Stimulated activated CD8-positive, alpha-beta memory T cell treated with anti-CD3 and anti-CD28 coated beads, Interleukin-4, amount 100 ng/mL, for 24 hours (primary cell): ENCODE measurements at places on chromosomes 12 and 14.
A peak's percentile ranks its signal among the peaks of the same experiment; 100 is the strongest.

GRCh38 chr12:124861492-124861891 is 2.2 kb downstream of the SCARB1 start:
- no peak for DNase-seq

DNA sequence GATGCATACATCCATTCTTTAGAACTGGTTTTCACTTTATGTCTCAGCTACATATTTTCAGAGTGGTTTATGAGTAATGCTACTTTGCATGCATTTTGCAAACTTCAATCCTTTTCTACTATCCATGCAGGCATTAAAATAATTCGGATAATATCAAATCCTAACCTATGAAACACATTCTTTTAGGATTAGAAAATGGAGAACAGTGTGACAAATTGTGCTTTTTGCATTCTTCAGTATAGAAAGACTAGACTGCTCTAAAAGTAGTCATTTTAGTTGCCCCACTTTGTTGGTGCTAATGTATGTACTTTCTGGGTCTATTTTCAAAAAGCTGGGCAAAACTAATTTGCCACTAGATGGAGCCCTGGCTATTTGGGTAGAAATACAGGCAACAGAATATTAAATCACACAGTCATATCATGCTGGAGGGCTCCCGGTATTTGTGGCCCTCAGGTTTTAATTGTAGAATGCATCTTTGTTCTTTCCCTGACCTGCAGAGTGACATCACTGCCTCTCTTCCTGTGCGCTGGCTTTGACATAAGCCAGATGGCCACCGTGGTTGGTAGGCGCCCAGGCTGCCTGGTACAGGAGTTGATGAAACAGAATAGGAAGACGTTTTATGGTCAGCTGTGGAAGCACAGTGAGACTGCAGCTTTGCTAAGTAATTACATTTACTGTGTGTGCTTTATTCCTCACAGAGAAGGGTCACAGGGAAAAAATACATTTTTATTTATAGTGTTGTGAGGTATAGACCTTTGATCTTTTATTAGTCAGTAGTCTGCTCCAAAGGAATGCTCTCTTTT is 28.1 kb downstream of the MSRB3 start:
- DNase-seq = no peak

DNA sequence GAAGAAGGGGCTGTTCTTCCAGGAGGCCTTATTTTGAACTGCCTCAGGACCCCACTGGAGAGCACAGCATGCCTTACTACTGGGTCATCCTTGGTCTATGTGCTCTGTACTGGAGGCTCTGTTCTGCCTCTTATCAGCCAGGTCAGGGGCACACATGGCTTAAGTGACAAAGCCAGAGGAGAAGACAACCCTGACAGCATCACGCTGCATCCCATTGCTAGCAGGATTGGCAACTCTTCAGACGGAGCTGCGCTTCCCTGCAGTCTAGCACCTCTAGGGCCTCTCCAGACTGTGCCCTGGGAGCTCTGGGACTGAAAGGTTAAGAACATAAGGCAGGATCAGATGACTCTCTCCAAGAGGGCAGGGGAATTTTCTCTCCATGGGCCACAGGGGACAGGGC is 17.3 kb upstream of the TIGAR start:
- no peak for DNase-seq

- no peak for DNase-seq
Observed at GRCh38 chr12:127998988-127999387, 268.0 kb upstream of the TMEM132C start.

GRCh38 chr12:131035245-131035681 is 81.6 kb downstream of the ADGRD1 start:
- DNase-seq = no peak

GRCh38 chr14:36660736-36661505 is 739 bp upstream of the PAX9 start:
- no peak for DNase-seq

DNA sequence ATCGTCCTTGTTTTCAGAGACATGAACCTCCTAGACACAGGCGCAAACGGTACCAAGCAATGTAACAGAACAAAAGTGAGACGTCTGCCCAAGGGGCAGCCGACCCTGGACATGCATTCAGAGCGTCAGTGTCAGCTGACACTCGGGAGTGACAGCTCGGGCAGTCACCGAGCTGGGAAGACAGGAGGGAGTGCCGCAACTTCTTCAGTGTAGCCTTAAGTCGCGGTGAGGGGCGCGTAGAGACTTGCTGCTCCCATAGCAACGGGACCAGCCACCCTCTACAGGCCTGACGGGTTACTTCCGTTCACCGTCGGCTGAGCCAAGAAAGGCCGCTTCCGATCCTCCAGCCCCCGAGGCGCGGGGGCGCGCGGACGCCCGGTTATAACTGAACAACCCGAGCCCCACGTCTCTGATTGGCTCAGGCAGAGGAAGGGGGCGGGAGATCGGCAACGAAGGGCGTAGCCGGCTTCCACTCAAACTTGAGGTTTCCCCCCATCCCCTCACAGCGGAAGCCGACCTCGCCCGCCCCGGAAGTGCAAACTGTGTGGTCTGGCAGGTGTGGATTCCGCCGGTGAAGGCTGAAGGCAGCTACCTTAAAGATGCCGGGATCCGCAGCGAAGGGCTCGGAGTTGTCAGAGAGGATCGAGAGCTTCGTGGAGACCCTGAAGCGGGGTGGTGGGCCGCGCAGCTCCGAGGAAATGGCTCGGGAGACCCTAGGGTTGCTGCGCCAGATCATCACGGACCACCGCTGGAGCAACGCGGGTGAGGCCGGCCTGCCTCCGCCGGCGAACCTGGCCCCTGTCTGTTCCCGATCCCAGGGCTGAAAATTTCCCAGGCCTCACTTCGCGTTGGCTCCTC is at the start of gene EIF2B2:
Gene EIF2B2 (plus strand): TSS at position 530 of the 858 bp plus-strand sequence. CDS start 70 bp downstream, at position 600.
- peak; percentile 98 for DNase-seq

DNA sequence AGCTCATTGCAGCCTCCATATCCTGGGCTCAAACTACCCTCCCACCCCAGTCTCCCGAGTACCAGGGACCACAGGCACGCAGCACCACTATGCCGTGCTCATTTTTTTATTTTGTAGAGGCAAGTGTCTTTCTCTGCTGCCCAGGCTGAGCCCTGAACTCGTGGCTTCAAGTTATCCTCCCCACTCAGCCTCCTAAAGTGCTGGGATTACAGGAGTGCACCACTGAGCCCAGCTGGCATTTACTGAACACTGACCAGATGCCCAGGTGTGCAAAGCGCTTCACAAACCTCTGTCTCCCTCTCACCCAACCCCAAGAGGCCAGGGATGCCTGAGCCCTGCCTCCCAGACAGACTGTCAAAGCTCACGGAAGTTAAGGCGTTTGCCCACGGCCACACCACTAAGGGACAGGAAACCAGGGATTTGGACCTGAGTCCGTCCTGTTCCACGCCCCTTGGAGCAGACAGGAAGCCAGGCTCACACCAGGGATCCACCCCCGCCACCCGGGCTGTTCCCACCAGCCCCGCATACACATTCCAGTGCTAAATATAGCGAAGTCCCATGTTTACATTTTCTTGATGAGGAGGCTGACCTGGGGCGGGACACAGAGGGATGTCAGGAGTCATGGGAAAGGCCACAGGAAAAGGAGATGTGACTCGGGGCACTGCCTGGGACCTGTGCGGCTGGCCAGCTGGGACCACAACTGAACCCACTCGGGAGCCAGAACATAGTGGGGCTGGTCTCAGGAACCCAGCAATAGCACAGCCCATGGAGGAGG is 51.2 kb downstream of the TESC start:
- DNase-seq = no peak

DNA sequence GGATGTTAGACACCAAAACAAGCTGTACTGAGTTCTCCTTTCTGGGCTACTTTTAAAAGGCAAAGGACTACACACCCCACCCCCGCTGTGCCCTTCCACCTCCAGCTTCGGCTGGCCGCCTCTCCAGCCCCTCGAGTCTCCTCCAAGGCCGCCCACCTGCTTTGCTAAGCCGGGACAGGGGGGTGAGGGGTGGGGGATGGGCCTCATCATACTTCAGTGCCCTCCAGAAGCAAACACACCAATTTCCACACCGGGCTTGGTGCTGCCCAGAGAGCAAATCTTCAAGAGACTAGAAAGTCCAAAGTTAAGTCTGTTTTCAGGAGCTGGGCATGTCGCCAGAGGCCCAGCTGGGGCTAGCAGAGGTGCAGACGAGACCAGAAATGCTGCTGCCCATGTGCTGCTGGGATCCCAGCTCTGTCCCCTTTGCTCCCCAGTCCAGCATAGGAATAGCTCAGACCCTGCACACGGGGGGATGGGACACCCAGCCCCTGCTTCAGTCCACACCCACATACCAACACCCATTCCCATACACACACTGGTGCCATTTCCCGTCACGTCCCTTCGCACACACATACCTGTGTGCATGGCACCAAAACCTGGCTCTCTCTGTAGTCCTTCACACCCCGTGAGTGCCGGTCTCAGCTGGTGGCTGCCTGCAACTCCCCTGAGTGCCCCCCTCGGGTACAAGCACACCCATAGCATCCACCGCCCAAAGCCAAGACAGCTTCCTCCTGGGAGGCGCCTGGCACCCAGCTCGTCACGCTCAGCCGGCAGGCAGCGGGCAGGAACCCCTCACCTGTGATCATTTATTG is 1.0 kb downstream of the SLC6A12 start:
- DNase-seq = no peak

DNA sequence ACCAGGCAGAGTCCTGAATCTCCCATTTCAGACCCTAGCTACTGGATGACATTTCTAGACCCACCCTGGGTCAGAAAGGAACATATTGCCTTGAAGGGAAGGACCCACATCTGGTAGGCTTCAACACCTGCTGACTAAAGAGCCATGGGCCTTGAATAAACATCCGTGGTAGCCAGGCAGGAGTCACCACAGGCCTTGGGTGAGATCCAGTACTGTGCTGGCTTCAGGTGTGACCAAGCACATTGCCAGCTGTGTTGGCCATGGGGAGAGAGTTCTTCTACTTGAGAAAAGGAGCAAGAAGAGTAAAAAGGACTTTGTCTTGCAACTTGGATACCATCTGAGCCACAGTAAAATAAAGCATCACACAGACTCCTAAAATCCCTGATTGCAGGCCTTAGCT is 332.6 kb downstream of the SLC16A7 start:
- DNase-seq = no peak

GRCh38 chr12:57896434-57897201 is 44.7 kb upstream of the ATP23 start:
- DNase-seq = no peak

- no peak for DNase-seq
Observed at GRCh38 chr12:8948701-8949341, 624 bp downstream of the M6PR start.

DNA sequence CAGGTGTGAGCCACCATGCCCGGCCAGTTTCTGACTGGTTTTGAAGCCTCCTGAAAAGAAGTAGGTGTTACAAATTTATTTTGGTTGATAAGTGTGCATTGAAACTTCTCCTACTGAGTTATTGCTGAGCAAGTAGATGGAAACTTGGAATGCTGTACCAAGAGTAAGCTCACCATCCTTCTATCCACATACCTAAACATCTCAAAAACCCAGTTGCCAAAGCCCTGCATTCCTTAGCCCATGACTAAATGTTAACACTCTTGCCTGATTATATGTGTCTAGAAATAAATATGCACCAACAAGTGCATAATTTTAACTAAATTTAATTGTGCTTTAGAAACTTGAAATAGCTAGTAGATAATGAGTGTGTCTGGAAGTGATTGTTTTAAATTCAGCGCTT is 357.8 kb downstream of the DUSP6 start:
- no peak for DNase-seq

DNA sequence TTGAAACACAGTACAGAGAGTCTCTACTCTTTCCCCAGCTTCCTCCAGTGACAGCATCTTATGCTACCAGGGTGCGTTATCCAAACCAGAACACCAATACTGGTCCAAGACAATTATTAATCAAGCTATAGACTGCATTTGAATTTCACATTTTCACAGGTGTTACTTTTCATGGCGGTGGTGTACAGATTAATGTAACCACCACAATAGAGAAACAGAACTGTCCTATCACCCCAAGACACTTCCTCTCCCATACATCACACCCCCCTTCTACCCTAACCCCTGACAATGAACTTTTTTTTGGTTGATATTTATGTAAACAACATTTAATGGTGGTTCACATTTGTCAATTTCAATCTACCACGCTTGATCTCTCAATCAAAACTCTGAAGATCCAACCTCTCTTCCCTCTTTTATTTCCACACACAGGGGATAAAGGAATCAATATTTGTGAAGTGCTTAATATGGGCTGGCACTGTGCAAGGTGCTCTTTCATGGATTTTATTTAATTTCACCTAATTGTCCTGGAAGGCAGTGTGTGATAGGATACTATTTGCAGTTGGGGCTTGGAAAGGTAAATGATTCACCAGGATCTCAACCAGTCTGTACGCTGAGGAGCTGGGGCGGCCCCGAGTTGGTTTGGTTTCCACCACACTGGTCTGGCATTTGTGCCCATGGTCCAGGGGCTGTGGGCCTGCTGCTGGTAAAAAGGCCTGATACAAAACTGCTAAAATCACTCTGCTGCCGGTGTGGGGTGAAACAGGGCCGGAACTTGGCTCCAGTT is 54.6 kb upstream of the DICER1 start:
- DNase-seq = no peak

DNA sequence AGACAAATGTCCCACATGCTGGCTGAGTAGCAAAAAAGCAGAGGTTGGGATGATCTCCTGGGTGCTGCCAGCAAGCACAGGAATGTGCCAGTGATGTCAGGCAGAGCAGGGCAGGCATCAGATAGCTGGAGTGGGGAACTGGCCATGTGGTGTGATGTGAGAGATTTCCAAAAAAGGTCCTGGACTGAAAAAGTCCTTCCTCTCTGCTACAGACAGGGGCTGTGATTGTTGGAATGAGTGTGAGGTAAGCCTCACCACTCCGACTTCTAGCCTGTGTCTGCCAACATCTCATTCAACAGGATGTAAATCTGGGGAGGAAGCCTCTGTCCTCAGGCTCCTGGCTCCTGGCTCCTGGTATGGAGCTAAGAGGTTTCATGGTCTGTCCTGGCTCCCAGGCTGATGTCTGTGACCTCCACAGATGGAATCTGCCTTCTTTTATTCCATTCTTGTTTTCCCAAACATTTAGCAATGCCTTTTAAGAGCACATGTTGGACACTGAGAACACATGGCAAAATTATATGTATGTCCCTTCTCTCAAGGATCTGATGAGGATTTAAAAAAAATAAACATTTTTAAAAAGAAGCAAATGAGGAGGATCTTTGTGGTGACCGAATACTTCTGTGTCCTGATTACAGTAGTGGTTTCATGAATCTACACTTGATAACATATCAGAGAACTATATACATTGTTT is 50.1 kb upstream of the STK38L start:
- DNase-seq = no peak

DNA sequence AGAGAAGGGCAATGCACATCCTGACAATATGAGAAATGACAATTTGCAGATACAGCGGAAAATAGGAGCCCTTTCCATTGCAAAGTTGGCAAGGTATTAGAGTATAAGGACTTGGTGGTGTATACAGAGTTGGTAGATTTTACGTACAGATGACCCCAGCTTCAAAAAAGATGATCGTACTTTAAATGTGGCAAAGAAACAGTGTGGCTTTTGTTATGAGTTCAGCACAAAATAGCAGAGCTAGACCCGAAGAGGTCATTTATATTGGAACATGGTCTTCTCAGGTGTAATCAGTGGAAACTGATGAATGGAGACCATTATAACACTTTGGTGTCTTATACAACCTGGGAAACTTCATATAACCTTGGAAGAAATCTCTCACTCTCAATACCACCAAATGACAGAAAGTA is 2.3 kb downstream of the CLEC2B start:
- no peak for DNase-seq
